ENCODE measurements at places on chromosomes 7 and 10.

DNA sequence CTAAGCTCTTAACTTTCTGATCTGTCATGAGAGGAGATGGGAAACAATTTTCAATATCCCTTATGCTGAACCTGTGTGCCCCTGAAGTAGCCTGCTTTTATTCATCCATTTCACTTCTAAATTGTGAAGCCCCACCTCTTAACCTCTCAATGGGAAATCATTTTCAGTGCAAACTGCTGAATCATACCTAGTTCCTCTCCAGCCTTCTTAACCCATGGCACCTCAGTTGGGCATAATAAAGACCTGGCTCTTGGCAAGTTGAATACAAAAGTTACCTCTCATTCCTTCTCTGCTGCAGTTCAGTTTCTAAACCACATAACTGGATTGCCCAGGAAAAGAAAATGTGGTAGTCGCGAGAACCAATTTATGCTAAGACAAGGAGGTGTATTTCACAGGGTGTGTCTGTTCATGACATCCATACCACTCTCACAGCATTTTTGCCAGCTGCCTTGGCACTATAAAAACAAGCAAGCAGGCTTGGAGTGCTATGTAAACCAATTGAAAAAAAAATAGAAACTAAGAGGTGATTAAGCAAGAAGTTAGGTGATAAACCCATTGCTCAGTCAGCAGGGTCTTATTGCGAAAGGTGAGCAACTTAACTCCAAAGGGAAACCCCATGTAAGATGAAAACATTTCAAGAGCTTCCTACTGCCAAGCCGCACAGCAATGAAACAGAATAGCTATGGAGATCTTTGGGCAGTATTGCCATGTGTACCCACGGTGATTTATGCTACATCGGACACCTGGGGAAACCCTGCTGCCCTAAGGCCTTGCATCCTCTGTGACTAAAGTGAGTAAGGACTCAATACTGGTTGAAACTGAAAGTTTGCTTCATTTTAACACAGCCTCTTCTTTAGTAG is 57.0 kb upstream of the DKK1 start:
- DNase-seq: no peak

DNA sequence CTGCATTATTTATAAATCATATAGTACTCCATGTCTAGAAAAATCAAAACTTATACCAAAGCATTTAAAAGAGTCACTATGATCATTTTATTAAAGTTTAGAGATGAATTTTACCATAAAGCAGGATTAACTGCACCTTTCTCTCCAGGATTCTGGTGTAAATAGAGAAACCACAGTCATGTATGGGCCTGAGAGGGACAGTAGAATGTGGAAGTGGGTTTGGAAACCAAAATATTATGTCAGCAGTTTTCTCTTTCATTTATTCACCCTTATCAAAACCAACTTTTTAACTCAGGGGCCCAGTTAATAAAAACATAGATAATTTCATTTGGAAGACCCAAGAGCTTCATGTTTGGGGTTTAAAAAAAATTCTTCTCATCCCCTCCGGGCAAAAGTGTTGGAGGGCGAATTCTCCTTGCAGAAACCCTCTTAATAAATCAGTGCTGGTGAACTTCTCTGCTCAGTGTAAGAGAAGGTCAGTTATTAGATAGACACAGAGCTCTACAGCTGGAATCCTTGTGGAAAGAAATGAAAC is 266.2 kb downstream of the CREB5 start:
- DNase-seq: no peak

DNA sequence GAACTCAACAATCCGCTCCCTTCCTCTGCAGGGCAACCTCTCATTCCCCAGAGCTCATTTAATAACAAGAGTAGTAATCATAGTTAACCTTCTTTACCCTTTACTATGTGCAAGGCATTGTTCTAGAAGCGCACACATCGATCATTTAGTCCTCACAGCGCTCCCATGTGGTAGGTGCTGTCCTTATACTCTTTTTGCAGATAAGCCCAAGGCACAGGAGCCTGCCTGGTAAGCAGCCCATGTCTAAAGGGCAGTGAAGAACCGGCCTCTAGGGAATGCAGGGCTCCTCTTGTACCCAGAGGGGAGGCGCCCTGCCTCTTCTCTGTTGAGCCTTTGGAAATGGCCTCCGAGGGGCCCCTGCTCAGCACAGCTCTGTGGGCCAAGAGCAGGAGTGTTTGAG is 14.3 kb downstream of the CHST3 start:
- no peak for DNase-seq

GRCh38 chr7:150428671-150429451 is 21.6 kb upstream of the GIMAP8 start:
- no peak for DNase-seq

- no peak for DNase-seq
Observed at GRCh38 chr7:30468041-30468440, 10.5 kb downstream of the NOD1 start.

DNA sequence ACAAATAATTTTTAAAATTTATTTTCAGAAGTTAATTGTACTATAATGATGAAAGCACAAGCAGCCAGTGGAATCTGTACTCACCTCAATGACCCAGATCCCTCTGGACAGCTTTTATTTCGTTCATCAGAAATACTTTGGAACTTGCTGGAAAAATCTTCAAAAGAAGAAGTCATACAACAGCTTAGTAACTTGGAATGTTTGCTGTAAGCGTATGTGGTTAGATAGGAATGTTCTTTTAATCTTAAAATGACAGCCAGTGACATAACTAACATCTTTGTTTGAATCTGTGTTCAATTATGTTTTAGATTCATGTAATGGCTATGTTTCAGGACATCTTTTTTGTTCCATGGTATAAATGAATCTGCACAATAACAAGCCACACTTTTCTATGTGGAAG is 26.8 kb downstream of the CFAP69 start:
- no peak for DNase-seq

- DNase-seq: no peak
Observed at GRCh38 chr7:41698726-41699125, 4.2 kb downstream of the INHBA start.

DNA sequence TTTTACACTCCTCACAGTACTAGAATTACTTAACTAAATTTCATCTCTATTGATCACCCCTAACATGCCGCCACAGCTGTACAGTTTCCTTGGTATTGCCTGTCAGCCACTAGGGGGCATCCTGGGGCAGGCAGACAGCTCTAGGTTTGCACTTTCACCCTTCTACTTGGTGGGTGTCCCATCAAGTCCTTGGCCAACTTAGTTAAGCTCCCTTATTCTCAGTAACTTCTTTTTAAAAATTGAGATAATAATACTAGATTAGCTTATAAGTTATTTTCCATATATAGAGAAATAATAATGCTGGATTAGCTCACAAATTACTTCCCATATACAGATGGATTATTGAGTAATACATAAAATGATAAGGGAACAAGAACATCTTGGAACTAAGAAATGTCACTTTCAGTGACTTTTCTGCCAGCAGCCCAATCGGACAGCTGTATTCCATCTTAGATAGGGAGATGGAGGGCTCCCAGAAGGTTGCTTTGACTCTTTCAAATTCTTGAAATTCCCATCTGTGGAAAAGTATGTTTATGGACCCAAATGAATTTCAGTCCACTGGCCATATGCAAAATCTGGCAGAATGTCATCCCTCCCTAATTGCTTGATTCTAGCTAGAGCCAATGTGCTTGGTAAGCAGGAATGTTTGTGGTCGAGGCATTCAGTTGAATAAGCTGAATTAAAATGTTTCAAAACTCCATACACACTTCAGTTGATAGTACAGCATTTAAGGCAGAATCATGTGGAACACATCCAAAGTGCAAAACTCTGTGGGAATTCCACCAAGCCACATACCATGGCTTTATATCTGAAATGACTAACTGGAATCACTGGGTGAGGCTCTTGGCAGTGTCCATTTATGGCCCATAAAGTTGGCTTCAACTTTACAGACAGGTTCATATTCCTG is 309.7 kb downstream of the CSTF2T start:
- no peak for DNase-seq

Measured in activated T-helper 1 cell treated with anti-CD3 and anti-CD28 coated beads, Interleukin-2, amount 50 U/mL, for 16 hours (primary cell).